Activated naive CD4-positive, alpha-beta T cell (primary cell): ENCODE measurements at places on chromosomes 3 and 15.

- no peak for DNase-seq
Observed at GRCh38 chr3:19384868-19385267, 236.6 kb downstream of the KCNH8 start.

- DNase-seq: no peak
Observed at GRCh38 chr3:77539014-77539413, 499.1 kb downstream of the ROBO2 start.

- no peak for DNase-seq
Observed at GRCh38 chr3:16538507-16538906, 25.0 kb upstream of the RFTN1 start.

GRCh38 chr3:153961494-153961893 is 159.7 kb upstream of the ARHGEF26 start:
- DNase-seq: no peak

DNA sequence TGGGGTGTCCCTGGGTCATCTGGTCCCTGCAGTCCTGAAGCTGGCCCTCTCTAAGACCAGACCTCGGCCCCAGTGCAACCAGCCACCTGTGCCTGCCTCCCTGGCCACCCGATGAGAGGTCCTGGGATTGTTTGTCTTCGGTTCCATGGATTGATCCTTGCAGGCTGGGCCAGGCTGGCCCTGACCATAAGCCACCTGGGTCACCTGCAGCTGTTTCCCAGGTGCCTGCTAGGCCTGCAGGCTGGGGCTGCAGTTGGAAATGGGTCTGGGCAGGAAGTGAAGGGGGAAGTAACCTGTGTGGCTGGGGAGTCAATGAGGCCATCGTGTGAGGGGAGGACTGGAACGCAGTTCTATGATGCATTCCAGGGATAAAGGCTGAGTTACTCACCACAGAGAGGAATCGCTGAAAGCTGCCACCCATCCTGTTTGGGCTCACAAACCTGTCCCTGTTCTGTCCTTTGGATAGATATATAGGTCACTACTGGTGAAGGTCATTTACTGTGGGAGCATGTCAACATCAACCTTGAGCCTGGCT is 30.9 kb upstream of the VPS8 start:
- no peak for DNase-seq
